Articular chondrocyte of knee joint (primary cell): ENCODE measurements at places on chromosomes 7 and 10. TPM values are rescaled to one million over a fixed set of nuclear protein-coding genes. Genes with fewer than 3 reads are reported as not detected.

Gene WNT2
- total RNA-seq = not detected in 2 replicates

Gene NFE2L3
- 0.91 and 2.6 TPM in 2 replicates for total RNA-seq

Gene ELN
- total RNA-seq = 198 TPM in 2 replicates

Gene TFEC
- total RNA-seq = 0.32 TPM in 1 of 2 replicates, not detected in the other

Gene VWA2
- total RNA-seq = not detected in 2 replicates

Gene DMBT1
- 0.11 and 0.13 TPM in 2 replicates for total RNA-seq

Gene PAX4
- total RNA-seq = not detected in 2 replicates

Gene ANKRD61
- 0.11 TPM in 1 of 2 replicates, not detected in the other for total RNA-seq

Gene MEST
- 988 and 1,396 TPM in 2 replicates for total RNA-seq
